ENCODE measurements at places on chromosomes 7 and 10.

- no peak for DNase-seq
Measured at GRCh38 chr7:157498657-157499056, 161.9 kb downstream of the DNAJB6 start.

DNA sequence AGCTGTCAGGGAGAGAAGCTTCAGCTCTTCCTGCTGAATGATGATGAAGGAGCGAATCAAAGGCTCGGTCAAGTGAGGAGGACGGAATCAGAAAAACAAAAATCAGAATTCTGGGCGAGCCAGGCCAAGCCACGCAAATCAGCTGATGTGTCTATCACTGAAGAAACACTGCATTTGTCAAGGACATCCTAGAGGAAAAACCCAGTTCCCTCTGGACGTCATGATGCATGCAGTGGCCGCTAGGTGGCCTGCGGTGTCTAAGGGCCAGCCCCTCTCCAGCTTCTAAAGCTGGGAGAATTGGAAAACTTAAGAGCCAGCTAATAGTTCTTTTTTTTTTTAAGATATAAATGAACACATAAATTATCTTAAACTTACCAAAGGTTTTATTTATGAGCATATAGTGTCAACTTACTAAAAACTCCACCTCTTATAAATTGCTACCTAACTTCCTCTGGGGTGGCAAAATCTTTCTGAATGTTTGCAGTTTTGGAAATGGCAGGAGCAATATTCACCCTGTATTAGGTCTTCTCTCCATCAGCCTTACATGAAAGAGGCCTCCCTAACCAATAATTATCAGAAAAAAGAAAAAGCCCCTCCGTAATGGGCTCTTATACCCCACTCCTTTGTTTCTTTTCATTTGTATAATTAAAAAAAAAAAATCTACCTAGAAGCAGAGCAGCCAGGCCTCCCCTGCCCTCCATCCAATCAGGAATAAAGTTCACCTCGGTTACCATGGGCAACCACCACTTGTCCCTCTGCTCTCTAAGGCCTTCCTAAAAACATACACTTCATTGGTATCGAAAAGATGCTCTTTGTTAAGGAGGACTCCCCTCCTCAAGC lies 186.8 kb downstream of the USP6NL start:
- DNase-seq: peak; percentile 10

GRCh38 chr10:91479583-91479982 lies 69.4 kb downstream of the HECTD2 start:
- DNase-seq: no peak

DNA sequence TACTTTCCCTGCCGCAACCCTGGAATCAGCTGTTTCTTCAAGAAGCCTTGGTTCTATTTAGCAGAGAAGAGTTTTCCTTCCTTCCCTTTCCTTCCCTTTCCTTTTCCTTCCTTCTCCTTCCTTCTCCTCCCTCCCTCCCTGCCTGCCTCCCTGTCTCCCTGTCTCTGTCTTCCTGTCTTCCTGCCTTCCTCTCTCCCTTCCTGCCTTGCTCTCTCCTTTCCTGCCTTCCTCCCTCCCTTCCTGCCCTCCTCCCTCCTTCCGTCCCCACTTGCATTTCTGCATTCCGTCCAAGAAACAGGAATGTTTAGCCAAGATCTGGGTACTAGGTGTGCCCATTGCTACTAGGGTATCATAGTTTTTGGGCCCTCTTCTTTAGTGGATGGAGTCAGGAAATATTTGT lies 21.9 kb downstream of the SND1 start:
- DNase-seq: no peak

Data from inflammatory macrophage (primary cell).